ENCODE measurements at places on chromosomes 2 and 18.

DNA sequence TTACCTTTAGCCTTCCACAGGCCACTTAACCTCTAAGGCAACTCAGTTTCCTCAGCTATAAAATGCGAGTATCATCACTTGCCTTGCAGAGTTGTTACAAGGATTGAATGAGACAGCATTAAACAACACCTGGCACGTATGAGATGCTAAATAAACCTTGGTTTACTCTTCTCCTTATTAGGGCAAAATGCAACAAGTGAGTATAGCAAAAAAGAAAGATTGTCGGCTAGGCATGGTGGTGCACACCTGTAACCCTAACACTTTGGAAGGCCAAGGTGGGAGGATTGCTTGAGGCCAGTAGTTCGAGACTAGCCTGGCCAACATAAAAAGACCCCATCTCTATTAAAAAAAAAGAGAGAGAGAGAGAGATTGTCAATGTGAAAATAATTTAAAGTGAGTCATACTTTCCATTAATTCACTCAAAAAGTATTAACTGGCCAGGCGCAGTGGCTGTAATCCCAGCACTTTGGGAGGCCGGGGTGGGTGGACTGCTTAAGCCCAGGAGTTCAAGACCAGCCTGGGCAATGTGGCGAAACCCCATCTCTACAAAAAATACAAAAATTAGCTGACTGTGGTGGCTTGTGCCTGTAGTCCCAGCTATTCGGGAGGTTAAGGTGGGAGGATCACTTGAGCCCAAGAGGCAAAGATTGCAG is 8.0 kb downstream of the ATAD2B start:
- no peak for DNase-seq

DNA sequence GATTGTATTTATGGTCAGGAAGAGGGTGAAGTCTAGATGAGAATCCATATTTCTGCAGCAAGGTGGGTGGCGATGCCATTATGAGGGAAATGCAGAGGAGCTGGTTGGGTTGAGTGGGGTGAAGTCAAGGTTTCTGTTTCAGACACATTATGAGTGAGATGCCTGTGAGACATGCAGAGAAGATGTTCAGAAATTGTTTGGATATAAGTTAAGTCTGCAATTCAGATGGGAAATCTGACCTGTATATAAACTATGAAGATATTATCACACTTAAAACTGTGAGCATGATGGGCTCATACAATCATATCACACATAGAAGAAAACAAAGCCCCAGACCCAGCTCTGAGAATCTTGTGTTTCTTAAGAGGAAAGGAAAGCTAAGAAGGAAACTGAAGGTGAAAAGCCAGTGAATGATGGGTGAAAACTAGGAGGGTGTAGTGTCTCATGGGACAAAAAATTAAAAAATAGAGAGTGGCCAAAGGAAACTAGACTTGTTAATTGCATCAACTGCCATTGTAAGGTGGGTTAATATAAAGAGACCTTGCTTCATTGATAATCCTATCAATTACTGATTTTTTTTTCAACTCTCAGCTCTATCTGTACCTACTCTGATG is 14.2 kb downstream of the GALNT5 start:
- DNase-seq = no peak

GRCh38 chr2:160784034-160784433 is 290.4 kb upstream of the RBMS1 start:
- no peak for DNase-seq

- DNase-seq = no peak
These were observed 10.3 kb upstream of the SCRN3 start for GRCh38 chr2:174385201-174385600.

Data from stimulated activated CD4-positive, alpha-beta T cell treated with anti-CD3 and anti-CD28 coated beads, Interleukin-12 subunit alpha, Interleukin-12 subunit beta, amount 100 ng/mL, for 24 hours (primary cell).